Mesothelial cell of epicardium (in vitro differentiated cells): ENCODE measurements at places on chromosomes 6 and 20.

DNA sequence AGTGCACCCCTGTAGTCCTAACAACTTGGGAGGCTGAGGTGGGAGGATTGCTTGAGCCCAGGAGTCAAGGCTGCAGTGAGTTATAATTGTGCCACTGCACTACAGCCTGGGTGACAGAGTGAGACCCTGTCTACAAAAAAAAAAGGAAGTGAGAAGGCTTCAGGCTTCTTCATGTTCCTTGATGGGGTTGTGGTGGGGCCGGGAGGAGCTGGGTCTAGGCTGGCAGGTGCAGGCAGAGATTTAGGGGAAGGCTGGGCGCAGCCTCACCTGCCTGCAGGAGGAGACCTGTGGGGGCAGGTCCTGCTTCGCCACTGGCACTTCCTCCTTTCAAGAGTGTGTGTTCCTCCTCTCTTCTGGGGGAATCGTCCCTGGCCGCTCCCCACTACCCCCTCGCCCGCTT, 63.9 kb downstream of the CHMP4B start:
- no peak for DNase-seq

DNA sequence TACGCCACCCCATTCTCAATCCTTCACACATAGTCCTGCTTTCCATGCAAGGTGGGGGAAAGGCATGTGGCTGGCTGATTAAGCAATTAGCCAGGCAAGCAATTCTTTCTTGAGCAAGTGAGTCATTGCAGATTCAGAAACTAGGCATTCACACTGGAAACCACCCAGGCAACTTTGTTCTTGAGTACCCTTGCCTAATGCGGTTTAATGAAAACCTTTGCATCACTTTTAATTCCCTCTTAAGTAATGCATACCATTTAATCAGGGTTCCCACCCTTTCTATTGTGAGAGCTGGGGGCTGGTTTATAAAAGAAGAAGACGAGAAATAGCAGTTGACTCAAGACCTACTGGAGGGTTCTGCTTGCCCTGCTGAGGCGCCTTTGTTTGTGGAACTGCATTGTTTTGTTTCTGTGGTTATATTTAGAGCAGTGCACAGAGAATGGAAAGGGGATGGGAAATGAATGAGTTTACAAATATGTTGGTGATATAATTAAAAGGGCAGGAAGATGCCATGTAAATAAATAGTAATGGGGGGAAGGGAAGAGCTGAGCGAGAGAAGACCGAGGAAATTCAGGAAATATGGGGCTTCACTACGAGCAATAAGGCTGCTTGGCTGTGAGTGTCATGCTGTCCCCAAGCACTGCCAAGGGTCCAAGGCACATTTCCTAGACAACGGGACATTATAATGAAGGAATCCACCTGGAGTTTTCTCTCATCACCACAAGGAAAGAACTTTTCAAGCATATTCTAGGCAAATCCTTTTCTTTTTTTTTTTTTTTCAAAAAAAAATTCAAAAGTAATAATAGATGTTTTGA, 48.8 kb upstream of the TSHZ2 start:
- DNase-seq, result no peak

- DNase-seq, result no peak
Measured at GRCh38 chr6:20202324-20202658, 10.0 kb downstream of the MBOAT1 start.

DNA sequence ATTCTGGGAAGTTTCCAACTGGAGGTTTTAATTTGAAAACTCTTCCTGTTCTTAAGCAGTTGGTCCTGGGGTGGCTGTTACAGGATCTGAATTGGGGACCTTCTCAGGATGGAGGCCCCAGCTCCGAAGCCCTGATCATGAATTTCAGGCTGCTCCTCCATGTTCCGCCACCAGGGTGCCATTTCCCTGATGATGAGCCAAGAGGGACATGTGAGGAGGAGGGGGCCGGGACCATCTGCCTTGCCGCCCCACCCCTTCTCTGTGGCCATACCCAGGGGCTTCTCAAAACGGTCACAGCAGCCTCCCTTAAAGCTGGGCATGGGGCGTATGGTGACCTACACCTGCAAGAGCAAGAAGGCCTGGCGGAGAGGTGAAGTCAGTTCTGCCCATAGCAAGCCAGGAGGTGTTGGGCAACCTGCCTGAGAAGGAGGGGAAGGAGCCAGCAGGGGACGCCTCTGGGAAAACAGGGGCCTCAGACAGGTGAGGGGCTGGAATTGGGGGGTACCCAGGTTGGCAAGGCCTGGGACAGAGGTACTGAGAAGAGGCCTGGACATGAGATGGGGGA, 3.6 kb upstream of the BAK1 start:
- DNase-seq, result no peak

DNA sequence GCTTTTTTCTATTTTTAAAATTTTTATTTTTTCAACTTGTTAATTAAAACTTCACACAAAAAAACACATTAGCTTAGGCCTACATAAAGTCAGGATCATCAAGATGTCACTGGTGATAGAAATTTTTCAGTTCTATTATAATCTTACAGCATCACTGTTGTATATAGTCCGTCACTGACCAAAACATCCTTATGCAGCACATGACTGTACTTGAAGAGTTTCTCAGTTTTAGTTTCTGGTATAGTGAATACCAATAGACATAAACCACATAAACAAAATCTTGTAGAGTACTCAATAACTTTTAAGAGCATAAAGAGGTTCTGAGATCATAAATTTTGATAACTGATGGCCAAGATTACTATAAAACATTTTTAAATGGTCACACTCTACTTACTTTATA, 71.8 kb downstream of the ASCC3 start:
- no peak for DNase-seq

DNA sequence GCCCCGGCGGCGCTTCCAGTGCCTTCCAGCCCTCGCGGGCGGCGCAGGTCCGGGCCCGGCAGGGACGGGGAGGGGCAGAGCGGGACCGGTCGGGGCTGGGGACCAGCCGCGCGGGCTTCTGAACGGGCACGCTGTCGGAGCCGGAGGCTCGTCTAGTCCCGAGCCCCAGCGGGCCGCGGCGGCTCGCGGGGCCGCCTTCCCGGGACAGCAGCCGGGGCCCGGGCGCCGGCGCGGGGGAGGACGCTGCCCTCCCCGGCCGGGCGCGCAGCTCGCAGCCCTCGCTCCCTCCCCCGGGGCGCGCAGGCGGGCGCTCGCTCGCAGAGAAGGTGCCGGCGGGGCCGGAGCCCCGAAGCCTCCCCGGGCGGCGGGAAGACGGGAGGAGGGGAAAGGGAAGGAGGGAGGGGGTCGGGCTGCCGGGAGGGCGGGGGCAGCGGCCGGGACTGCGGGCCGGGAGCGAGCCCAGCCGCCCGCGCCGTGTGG, 696 bp upstream of the SIRPA start:
- DNase-seq, result peak; percentile 49

- no peak for DNase-seq
Measured at GRCh38 chr20:33280775-33281174, 2.2 kb upstream of the BPIFB1 start.

- no peak for DNase-seq
Measured at GRCh38 chr6:112149236-112149635, 61.8 kb downstream of the FAM229B start.

DNA sequence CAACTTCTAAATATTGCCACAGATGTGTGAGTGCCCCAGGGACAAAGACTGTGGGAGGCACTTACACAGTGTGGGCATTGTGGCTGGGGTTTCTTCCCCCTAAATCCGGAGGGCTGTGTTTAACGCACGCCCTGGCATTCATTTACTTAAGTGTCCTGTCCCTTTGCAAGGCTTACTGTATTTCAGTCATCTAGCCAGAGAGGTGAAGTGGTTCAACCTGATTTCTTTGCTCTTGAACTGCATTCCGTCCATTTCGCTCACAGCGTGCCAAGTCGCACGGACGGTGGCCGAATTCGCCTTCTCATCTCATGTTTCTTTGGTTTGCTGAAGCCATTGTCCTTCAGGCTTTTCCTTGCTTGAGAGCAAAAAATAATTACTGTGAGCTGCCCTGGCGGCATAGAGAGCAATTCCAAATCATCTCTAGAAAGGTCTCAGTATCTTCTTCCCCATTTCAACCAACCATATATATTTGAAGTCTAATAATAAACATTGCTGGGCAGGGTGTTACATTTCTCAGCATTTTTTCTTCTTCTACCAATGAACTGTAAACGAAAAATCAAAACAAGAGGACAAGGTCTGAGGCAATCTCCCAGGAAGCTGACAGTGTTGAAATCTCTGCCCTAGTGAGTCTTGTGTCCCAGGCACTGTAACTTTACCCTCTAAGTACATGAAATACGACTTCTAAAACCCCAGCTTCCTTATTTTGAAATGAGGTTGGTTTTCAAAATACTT, 16.9 kb downstream of the SYTL3 start:
- no peak for DNase-seq

DNA sequence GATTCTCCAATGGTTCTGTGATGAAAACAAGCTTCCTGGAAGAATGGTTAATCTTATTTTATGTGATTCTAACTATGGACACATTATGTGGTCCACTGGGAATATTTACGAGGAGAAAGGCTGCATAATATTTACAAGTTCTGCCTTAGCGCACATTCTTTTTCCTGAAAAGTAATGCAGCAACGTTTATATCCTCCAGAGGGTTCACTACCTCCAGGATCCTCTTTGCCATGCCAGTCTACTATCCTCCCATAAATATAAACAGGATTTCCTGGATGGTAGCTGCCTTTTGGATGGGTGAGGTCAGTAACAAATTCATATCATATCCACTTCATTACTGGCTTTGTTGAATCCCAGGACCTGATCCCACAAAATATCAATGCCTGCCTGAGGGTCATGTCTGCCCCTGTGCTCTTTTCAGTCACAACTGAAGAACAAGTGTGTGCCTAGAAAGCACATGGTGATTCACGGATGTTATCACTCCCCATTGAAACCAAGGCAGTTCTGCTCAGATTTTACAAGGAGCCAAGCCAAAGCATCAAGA, 30.4 kb downstream of the ADGRF5 start:
- DNase-seq, result no peak

GRCh38 chr6:14953836-14954235, 292.0 kb upstream of the JARID2 start:
- DNase-seq, result no peak

DNA sequence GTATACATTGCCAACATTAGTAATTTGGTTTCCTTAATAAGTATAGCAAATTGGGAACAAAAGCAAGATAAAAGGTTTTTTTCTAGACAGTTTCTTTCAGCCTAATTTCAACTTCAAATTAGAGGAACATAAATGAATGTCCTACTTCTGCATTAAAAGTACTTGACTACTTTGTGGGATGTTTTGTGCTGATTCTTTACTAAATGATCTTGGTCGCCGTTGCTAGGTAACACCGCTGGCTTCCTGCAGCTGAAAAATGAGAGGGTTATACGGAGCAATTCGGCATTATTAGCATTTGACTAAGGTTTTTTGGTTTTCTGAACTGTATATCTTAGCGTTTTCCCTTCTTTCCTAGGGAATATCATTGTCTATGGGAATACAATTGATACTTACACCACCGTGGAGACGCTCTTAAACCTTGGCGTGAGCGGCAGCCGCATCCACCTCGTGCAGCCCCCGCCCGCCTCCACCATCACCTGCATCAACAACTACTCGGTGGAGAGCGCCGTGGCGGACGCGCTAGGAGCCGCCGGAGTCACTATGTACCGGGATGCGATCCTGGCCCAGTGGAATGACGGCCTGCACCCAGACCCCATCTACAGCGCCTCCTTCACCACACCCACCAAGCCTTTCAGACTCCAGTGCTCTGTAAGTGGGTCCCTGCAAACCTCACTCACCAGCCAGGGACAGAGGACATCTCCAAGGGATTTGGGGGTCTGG, 90.9 kb upstream of the INSM1 start:
- no peak for DNase-seq

- no peak for DNase-seq
Measured at GRCh38 chr20:46994341-46994740, 99.7 kb downstream of the EYA2 start.

DNA sequence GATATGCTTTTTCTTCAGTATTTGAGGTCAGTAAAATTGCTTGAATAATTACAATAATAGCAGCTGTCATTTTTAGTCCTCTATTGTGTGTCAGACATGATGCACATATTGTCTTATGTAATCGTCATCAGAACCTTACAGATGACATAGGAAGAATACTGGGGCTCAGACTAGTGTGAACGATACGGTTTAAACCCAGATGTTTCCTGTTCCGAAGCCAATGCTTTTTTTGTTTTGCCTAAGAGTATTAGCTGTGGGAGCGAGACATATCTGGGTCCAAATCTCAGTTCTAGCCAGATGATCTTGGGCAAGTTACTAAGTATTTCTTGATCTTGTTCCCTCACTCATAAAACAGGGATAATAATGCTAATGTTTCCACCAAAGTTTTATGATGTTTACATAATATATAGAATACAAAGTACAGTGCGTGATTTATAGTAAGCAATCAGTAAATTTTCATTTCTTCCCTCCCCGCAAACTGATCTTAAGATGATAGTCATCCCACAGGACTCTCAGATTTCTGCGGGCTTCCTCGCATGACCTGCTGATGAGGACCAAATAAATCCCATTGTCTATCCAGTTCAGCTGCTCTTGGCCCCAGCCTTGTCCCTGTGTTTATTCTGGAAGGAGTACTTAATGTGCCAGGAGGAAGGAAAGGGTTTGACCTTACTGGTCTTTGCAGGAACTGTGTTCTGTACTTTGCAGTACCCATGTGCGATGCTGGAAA, 98.2 kb downstream of the CAP2 start:
- no peak for DNase-seq

DNA sequence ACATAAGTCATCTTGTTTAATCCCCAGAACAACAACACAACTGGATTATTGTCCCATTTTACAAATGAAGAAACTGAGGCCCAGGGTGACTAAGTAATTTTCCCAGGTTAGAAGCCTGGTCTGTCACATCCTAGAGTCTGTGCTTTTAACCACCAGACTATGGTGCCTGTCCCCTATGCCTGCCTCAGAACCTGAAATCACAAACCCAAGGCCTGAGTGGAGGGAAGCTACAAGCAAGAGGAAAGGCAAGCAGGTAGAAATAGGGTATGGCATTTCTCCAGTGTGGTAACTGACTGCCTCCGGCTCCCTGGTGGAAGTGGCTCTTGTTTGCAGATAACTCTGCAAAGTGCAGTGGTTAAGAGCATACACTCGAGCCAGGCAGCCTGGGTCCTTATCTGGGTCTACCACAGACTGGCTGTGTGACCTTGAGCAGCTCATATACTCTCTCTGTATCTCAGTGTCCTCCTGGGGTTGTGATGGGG, 2.5 kb downstream of the TMEM63B start:
- DNase-seq, result no peak

GRCh38 chr6:139582956-139583355, 208.5 kb upstream of the CITED2 start:
- no peak for DNase-seq

GRCh38 chr6:119348096-119348747, 1.3 kb downstream of the MAN1A1 start:
- peak; percentile 51 for DNase-seq

GRCh38 chr6:83198486-83199172, 5.5 kb downstream of the RWDD2A start:
- DNase-seq, result no peak

- DNase-seq, result no peak
Measured at GRCh38 chr6:81204731-81205130, 547.8 kb downstream of the TENT5A start.
